Inflammatory macrophage treated with lipopolysaccharide for 4 hours (primary cell): ENCODE measurements at places on chromosomes 12 and 14.

GRCh38 chr14:73728717-73729330, 14.6 kb upstream of the PNMA1 start:
- peak; percentile 93 for DNase-seq

GRCh38 chr14:34496679-34497513, 34.9 kb upstream of the SPTSSA start:
- peak; percentile 55 for DNase-seq

DNA sequence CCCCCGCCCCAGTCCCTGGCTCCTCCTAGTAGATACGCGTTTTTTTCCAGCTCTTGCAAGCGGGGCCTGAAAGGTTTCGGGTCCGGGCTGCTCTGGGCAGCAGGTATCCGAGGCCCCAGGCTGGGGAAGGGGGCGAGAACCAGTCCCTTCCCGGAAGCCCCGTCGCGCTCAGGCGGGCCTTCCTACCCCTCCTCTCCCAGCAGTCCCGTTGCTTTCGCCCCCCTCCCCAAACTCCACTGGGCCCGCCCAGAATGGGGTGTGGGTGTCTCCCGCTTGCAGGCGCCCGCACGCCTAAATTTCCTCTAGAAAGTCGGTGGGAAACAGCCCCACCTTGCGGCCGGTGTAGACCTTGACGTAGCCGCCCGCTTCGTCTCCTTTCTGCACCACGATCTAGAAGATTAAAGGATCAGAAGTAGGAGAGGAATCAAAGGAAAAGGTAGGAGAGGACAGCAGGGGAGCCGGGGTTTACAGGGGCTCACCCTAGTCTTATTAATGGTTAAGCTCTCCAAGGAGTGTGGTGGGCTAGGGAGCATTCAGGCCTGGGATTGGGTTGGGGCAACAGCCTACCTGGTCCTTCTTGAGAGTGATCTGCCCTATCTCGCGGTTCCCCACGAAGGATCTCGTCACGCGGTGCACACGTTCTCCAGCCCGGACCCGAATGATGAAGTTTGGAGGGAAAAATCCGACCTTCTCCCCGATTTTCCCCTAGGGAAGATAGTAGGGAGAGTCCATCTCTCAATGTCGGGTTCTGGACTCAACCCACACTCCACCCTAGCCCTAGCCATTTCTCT, 7.3 kb downstream of the STAC3 start:
- DNase-seq, result peak; percentile 68

GRCh38 chr14:102141797-102142196, 2.1 kb downstream of the WDR20 start:
- no peak for DNase-seq

DNA sequence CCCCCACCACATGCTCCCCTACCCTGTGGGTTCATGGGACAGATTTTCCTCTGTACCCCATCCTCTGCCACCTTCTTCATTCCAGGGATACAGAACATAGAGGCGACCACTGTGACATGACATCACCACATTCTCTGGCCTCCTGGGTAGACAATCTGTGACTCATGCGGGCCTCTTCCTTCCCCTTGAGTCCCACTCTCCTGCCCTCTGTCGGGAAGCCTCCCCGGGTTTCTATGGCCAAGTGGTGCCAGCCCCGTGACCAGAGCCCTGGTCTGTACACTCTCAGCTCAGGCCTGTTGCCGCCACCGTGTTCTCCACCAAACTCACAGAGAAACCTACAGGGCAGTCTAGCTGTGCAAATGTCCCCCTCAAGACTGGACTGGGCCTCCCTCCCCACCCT, 8.0 kb downstream of the CLMN start:
- peak; percentile 83 for DNase-seq

GRCh38 chr14:72965249-72965648, 39.0 kb downstream of the DCAF4 start:
- no peak for DNase-seq

DNA sequence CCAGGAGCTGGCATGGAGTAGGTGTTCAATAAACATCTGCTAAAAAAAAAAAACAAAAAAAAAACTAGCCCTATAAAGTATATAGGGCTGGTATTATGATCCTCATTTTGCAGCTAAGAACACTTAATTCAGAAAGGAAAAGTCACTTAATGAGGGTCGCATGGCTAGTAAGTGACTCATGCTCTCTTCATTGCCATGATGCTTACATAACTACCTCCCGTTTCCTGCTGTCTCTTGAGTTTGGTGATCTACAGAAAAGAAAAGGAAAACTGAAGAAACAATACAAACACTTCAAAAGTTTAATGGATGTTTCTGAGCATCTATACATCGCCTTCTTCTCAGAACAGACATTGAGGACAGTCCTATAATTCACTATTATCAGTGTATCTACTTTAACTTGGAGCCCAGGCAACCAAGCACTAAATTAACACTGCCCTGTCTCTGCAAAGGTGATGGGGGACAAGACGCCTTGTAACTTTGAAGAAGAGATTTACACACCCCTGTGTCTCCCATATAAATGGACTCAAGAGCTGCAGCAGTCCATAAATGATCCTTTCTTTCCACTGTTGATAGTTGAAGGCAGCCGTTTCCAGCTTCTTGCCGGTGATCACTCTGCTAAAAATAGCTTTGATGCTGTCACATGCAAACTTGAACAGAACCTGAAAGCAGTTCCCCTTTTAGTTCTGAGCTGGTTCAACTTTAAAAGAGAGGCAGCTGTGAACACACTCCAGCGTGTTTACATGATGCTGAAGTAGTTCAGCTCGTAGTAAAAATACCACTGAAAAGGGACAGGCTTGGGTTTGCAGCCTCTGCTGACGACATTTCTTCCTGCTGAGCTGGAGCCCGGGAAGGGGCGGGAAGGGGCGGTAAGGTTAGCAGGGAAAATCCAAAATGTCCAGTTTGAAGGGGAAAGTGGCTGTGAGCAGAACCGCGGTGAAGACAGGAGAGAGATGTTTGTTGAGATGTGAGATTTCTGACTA, 113.3 kb downstream of the FOXN3 start:
- peak; percentile 89 for DNase-seq

- peak; percentile 32 for DNase-seq
These were observed 3.6 kb downstream of the TNS2 start for GRCh38 chr12:53053218-53054111.

- no peak for DNase-seq
These were observed 156.4 kb upstream of the FRMD6 start for GRCh38 chr14:51495319-51495718.

GRCh38 chr12:93793983-93794382, 116.8 kb downstream of the CRADD start:
- no peak for DNase-seq

- DNase-seq, result no peak
These were observed 96.1 kb downstream of the KSR2 start for GRCh38 chr12:117872546-117873169.

DNA sequence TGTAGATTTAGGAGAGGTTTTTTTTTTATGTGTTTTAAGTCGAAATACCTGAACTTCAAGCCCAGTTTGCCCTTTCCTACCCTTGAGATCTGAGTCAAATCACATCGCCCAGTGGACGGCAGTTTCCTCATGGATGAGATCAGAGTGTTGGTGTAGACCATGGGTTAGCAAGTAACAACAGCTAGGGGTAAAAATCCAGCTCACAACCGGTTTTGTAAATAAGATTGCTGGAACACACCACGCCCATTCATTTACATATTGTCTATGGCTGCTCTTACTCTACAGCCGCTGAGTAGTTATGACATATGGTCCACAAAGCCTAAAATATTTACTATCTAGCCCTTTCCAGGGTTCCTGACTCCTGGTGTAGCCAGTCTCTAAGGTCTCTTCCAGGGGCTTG, 158.5 kb upstream of the PLEKHG7 start:
- peak; percentile 66 for DNase-seq

DNA sequence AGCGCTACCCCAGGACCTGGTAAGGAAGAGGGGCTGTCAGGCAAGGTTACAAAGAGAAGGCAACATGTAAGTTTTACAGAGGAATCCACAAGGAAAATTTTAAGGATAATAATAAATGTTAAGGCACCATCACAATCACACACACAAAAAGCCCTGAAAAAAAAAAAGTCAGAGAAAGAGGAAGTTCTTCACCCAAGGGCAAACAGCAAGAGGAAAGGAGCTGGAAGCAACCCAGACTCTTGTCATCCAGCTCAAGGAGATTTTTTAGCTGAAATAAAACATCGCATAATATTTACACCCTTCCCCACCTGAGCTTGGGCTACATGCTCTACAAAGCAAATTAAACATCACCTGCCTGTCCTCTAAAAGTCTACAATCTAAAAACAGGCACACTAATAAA, 9.5 kb downstream of the SPTB start:
- no peak for DNase-seq
